ENCODE measurements at places on chromosomes 4 and X.

DNA sequence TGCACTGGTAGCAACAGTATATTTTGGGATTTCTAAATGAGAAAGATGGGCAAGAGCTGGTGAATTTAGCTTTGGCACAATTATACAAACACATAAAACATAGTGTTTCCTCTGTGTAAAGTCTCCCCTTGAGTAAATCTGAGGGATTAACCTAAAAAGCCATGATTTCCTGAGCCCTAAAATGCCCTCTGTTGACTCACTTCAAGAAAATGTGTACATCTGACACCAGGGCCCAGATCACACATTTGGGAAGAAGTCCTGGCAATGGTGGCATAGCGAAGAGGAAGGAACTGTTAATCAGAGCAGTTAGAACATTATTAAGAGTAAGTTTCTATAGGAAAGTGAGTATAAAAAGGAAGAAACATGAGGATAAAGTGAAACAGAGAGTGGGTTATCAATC is 338.5 kb downstream of the SPOCK3 start:
- no peak for DNase-seq

DNA sequence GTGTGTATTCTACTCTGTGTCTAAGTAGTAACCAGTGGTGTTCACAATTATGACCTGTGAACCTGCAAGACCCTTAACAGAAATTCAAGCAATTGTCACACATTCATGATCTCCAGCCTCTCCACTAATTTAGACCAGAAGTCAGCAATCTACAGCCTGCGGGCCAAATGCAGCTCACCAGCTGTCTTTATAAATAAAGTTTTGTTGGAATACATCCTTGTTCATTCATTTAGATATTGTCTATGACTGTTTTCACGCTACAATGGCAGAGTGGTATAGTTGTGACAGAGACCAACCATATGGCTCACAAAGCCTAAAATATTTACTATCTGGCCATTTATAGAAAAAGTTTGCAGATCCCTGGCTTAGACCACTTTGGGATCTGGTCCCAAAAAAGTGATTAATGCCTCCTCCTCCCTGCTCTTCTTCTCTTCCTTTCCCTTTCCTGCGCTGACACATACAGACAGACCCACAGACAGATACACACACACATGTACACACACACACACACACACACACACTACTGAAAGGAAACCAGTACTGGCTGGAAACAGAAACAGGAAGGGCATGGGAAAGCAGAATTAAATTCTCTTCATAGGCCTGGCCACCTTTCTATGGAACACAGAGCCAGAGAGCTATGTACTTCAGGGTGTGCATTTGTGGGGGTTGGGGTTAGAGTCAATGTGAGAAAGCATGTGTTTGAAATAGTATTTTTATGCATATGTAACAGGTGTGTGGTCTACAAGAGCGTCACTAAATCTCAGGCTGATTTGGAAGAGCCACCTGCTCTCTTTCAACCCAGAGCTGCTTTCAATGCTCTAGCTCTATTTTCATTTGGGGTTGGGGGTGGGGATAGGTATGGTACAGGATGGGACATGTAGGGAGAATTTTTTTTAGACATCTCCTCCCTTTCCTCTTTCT is 49.7 kb upstream of the TMEM164 start:
- DNase-seq = no peak

DNA sequence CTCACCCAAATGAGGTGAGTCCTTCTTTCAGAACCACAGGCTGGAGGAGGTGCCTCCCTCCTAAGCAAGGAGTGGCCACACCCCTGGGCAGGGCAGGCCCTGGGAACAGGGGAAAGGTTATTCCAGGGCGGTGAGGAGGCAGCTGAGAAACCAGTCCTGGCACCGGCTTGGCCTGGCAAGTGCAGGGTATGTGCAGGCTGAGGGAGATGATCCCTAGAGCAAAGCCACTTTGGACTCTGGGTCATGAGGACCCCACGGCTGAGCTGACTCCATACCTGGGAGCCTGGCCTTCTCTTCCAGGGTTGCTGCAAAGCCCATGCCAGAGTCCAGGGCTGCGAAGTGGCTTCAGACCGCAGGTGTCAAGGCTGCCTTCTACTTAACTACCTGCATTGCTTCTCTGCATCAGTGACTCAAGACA is 49.5 kb upstream of the HELT start:
- DNase-seq = no peak

GRCh38 chrX:100587861-100588260 is 3.1 kb downstream of the TNMD start:
- DNase-seq = no peak

GRCh38 chrX:151771726-151772125 is 37.2 kb downstream of the CNGA2 start:
- no peak for DNase-seq

- DNase-seq = no peak
Observed at GRCh38 chr4:180539284-180539683, 1703.9 kb upstream of the TENM3 start.

- DNase-seq = peak; percentile 25
Observed at GRCh38 chr4:102531462-102531861, 30.3 kb downstream of the NFKB1 start.

DNA sequence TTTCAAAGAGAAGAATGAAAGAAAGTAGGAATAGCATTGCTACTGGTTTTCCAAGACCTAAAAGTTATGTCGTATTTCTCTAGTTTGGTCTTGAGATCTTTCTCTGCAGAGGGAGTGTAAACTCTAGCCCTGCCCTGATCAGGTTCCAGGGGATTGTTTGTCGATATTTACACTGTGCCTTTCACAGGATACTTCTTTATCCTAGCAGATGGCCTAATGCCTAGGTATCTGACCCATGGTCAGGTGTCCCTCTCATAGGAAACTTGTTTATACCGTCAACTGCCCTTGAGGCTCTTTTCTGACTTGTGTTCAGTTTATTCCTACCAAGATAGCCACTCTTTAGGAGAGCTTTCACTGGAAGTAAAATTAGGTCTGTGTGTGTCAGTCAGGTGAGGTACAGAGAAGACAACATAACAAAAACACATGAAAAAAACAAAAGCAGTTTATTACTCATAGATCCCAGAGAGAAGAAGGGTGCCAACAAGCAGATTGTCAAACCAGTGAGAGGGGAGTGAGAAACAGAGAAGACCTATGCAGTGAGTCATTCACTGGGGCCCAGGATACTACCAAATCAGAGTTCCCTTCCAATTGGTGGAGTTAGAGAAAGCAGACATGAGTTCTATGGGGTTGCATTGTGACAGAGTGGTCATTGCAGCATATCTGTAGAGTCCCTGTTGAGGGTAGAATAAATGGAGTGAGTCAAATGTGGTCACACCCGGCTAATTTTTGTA is 40.6 kb upstream of the THOC2 start:
- DNase-seq = no peak

DNA sequence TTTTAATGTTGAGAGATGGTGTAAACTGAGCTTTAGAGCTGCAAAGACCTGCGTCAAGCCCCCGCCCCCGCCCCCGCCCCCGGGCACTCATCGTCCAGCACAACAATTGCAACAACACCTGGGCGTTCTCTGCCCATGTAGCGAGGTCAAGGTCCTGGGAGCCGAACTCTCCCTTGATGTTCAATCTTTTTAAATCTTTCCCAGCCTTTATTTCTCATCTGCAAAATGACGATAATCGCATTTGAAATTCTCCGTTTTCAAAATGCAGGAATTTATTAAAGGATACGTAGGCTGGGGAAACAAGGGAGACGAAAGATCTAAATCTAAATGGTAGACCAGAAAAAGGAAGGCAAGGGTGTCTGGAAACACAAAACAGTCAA is 648 bp upstream of the MSMO1 start:
- no peak for DNase-seq

DNA sequence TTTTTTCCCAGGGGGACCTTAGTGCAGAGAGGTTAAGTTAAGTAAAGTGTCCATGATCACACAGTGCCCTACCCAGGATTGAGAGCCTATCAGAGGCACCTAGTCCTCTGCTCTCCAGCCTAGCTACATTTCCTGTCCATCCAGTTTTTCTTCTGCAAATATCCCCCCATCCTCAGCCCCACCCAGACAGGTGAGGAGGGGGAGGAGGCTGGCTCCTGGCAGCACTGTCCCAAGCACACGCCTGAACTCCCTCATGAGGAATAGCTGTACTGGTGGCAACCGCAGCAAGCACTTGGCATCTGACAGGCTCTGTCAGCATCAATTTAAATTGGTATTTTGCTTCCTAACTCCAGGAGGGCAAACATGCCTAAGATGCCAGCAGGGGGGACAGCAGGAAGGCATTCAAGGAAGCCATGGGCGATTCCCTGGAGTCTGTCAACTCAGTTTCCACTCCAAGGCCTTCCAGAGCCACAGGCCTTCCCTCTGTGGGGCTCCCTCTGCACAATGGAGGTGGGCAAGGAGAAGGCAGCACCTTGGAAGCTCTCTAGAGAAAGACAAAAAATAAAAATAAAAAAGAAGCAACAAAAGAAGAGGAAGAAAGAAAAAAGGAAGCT is 6.4 kb upstream of the FRMPD3 start:
- DNase-seq = no peak

DNA sequence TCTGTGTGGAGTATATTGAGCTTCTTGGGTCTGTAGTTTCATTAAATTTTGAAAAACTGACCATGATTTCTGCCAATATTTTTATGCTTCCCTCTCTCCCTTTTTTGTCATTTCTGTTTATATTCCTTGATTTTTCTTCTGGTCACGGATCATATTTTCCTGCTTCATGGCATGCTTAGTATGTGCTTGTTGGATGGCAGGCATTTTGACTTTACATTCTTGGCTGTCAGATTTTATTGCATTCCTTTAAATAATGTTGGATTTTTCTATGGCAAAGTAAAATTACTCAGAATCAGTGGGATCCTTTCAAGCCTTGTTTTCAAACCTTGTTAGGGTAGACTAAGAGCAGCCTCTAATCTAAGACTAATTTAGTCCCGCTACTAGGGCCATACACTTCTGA is 531.8 kb downstream of the IL15 start:
- DNase-seq = peak; percentile 58

- peak; percentile 40 for DNase-seq
Observed at GRCh38 chr4:128286474-128287058, 1.0 kb downstream of the PGRMC2 start.

GRCh38 chr4:185307136-185307950 is 88.4 kb downstream of the LRP2BP start:
- no peak for DNase-seq

GRCh38 chrX:16797358-16797757 is 11.1 kb downstream of the TXLNG start:
- peak; percentile 18 for DNase-seq

- DNase-seq = no peak
Observed at GRCh38 chr4:42398871-42399331, 1.6 kb downstream of the SHISA3 start.

GRCh38 chrX:96551322-96551872 is 133.2 kb upstream of the DIAPH2 start:
- DNase-seq = no peak

DNA sequence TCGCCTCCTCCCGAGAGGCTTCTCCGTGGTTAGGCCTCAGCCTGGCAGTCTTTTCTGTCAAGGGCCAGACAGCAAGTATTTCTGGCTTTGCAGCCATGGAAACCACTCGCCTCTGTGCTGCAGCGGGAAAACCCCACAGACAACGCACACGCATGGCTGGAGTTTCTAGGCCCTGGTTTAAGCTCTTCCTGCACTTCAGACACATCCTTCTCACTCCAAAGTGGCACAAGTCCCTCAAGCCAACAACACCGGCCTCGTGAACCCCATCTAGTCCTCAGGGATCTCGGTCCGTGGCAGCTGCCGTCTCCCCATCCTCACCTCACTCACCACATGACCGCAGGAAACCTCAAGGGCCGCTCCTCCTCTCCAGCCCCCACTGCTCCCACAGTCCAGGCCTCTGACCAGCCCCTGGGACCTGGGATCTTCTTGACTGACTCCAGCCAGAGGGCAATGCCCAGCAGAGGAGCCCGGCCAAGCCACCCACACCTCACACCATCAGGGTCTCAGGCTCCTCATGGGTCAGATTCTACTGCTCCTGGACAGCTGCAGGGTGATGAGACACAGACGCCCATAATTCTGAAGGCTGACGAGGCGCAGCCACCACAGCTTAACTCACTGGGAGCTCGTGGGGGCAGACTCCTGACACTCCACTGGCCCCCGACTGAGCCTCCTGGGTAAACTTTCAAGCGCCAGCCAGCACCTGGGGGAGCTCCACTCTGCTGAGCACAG is 21.7 kb downstream of the LETM1 start:
- no peak for DNase-seq

- DNase-seq = peak; percentile 73
Observed at GRCh38 chr4:101355767-101356702, 8.7 kb upstream of the PPP3CA start.

DNA sequence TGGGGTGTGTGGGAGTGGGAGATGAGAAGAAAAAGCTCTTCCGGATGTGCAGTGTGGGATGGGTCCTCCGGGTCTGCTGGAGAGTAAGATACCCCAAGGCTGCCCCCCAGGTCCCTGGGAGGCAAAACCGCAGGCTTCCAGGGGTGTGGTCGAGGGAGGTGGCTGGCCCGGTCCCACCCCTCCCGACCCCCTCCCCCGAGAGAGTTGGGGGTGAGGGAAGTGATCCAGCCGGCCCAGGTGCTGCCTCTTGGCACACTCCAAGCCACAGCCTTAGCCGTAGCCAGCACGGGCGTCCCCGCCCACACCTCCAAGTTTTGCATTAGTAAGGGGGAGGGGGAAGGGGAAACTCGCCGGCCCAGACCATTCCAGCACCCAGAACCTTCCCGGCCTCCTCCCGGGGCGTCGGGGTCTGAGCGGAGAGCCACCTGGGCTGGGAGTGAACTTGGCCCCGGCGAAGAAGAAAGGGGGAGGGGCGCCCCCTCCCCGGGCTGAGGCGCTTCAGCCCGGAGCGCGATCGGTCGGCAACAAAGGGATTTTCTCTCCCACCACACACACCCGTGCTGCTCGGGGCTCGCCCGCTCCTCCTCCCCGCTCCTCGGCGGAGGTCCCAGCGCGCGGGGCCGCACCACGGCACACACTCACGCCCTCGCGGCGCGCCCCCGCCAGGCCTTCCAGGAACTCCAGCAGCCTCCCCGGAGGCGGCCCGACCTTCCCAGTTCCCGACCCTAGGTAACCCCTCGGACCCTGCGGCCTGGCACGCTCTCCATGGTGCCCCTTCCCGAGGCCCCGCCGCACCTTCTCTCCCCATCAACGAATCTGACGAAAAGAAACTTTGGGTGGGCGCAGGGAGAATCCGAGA is 14.4 kb downstream of the BCOR start:
- no peak for DNase-seq

GRCh38 chr4:26455571-26455970 is 34.7 kb downstream of the CCKAR start:
- no peak for DNase-seq

- DNase-seq = no peak
Observed at GRCh38 chrX:28697732-28698131, 110.5 kb downstream of the IL1RAPL1 start.

- DNase-seq = no peak
Observed at GRCh38 chr4:96406742-96407141, 566.8 kb downstream of the PDHA2 start.

DNA sequence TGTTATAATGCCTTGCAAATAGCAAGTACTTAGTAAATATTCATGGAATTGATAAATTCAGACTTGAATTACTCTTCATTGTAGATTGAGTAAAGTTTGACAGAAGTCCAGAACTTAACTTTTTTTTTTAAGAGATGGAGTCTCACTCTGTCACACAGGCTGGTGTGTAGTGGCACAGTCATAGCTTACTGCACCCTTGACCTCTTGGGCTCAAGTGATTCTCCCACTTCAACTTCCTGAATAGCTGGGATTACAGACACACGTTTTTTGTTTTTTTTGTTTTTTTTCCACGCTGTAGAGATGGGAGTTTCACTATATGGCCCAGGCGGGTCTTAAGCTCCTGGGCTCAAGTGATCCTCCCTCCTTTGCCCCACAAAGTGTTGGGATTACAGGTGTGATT is 32.1 kb downstream of the UBE2K start:
- DNase-seq = peak; percentile 9
